ENCODE measurements at places on chromosomes 3 and 15.

GRCh38 chr3:135140591-135140990 is 345.5 kb downstream of the EPHB1 start:
- no peak overlapping the region for H3K27ac ChIP-seq
- no peaks in the 10 kb centered on the region for H3K36me3 ChIP-seq
- no peak for DNase-seq

DNA sequence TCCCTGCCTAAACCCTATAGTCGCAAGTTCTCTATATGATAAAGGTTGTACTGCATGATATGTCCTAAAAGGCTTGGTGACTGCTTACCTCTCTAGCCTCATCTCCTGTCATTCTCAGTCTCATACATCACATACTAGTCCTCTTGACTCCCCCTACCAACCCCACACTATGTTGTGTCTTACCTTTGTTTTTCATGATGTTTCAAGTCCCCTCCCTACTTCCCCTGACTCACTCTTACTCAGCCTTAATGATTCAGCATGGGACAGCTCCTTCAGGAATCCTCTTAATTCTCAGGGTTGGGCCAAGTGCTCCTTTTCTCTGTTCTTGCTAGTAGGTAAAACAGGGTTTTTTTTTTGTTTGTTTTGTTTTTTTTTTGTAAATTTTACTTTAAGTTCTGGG is 49.6 kb downstream of the SLMAP start:
- no peaks in the 10 kb centered on the region for H3K27me3 ChIP-seq
- DNase-seq: no peak
- H3K4me3 ChIP-seq: no peak overlapping the region
- no peaks in the 10 kb centered on the region for H3K36me3 ChIP-seq
- peaks cover 7% of the 10 kb centered on the region for H3K4me1 ChIP-seq
- no peak overlapping the region for H3K27ac ChIP-seq

- H3K27ac ChIP-seq: peak overlapping the region; percentile 32
- H3K36me3 ChIP-seq: no peaks in the 10 kb centered on the region
- DNase-seq: no peak
- no peak overlapping the region for H3K4me3 ChIP-seq
- peaks cover 5% of the 10 kb centered on the region for H3K4me1 ChIP-seq
These were observed 331.0 kb upstream of the ADAMTS9 start for GRCh38 chr3:65018801-65019200.

- no peak for DNase-seq
- peaks cover 5% of the 10 kb centered on the region for H3K4me1 ChIP-seq
- H3K27me3 ChIP-seq: no peaks in the 10 kb centered on the region
- no peak overlapping the region for H3K4me3 ChIP-seq
- no peak overlapping the region for H3K27ac ChIP-seq
These were observed 33.0 kb downstream of the SLC28A1 start for GRCh38 chr15:84917452-84917851.

GRCh38 chr15:77738441-77739302 is 106.0 kb upstream of the LINGO1 start:
- no peaks in the 10 kb centered on the region for H3K36me3 ChIP-seq
- H3K4me3 ChIP-seq: no peak overlapping the region
- no peak overlapping the region for H3K27ac ChIP-seq
- DNase-seq: no peak
- no peaks in the 10 kb centered on the region for H3K27me3 ChIP-seq

GRCh38 chr3:43335799-43336198 is 49.5 kb downstream of the SNRK start:
- DNase-seq: no peak
- no peaks in the 10 kb centered on the region for H3K4me1 ChIP-seq
- no peaks in the 10 kb centered on the region for H3K27me3 ChIP-seq
- no peak overlapping the region for H3K4me3 ChIP-seq
- H3K27ac ChIP-seq: no peak overlapping the region

DNA sequence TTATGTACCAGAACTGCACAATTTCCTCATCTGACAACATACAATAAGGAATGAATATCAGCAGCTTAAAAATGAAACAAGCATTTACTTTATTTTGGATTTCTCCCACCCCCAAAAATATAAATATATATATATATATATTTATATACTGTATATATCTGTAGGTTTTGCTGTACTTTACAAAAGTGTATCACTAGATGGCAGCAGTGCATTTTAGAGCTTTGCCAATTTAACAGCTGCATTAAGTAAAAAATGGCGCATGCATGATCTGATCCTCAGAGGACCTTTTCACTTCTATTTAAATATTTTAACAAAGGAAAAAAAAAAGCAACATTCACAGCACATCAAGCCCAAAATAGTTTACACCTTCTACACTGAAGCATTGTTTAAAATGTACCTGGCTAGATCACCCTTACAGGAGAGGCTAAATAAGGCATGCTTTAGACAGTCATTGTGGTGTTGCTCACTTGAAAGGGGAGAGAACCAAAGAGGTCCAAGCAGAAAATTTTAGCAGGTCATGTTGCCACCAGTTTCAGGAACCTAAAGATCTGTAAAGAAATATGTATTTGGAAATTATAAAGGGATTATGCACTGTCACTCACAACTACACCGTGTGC is 72.6 kb downstream of the NPTN start:
- no peaks in the 10 kb centered on the region for H3K4me1 ChIP-seq
- H3K4me3 ChIP-seq: no peak overlapping the region
- H3K36me3 ChIP-seq: no peaks in the 10 kb centered on the region
- H3K27me3 ChIP-seq: no peaks in the 10 kb centered on the region
- no peak for DNase-seq
- no peak overlapping the region for H3K27ac ChIP-seq

Measured in ovary (tissue), 10 donors.